ENCODE measurements at places on chromosomes 12 and 14. TPM values are rescaled to one million over a fixed set of nuclear protein-coding genes. Genes with fewer than 3 reads are reported as not detected.

- no peak for DNase-seq
These were observed 57.2 kb downstream of the RIN3 start for GRCh38 chr14:92570674-92571262.

GRCh38 chr12:103600967-103601728 lies 14.1 kb downstream of the STAB2 start:
- DNase-seq = no peak

PPP1R1A gene
- total RNA-seq = 1.3 TPM

GRCh38 chr14:54775486-54776140 lies 127.0 kb downstream of the GCH1 start:
- DNase-seq = no peak

FAIM2 gene
- total RNA-seq = not detected

DNA sequence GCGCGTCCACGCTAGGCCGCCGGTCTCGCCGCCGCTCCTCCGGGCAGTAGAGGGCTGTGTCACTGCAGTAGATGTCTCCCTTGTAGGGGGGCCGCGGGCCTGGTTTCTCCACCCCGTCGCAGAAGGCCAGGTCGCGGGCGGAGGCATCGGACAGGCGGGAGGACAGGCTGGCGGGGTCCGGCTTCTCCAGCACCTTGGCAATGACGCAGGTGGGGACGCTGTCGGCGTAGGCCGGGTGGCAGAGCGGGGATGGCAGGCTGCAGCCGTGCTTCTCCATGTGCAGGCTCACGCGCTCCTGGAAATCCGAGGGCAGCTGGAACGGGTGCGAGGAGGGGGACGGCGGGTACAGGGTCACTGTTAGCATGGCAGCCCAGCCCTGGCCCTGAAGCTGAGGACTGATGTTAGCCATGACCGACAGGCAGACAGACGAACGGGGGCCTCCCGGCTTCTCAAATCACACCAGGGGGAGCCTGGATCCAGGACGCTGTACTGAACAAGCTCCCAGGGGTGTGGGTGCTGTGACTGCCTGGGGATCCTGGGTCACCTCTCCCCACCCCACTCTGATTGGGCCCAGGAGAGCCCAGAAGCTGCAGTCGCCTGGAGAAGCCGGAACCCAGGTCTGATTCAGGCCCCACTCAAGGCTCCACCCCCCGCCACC lies 48.1 kb downstream of the BEGAIN start:
- no peak for DNase-seq

MAP3K9 gene
- total RNA-seq = 8.6 TPM

All from endothelial cell (in vitro differentiated cells).